NCI-H524 (cell line): ENCODE measurements at places on chromosomes 12 and 14.

DNA sequence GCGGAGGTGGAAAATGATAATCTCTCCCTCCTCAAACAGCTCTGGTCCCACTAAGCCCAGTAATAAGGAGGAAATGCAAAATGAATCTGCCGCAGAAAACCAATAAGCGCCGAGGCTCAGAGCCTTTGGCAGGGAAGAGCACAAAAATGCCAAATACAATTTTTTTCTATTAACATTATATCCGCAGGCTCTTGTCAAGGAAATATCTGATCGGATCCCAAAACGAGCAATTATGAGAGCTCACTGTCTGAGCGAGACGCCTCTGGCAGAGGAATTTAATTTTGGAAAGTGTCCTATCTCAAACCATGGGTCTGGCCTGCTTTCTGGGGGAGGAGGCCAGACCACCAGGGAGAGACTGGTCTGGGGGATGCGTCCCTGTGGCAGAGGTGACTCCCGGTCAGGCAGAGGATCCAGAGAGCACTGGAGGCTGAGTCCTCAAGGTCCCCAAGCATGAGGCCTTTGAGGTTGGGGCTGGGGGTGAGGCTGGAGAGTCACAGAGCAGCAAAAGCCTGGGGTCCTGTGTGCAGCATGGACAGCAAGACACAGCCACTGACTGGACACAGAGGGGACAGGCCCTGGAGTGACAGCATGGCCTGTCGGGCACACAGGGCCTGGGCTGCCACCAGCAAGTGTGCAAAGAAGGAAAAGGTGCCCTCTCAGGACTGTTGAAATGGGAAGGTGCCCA is 342.8 kb upstream of the SFSWAP start:
- DNase-seq = no peak

- no peak for DNase-seq
These were observed 34.2 kb upstream of the NINJ2 start for GRCh38 chr12:697481-697880.

DNA sequence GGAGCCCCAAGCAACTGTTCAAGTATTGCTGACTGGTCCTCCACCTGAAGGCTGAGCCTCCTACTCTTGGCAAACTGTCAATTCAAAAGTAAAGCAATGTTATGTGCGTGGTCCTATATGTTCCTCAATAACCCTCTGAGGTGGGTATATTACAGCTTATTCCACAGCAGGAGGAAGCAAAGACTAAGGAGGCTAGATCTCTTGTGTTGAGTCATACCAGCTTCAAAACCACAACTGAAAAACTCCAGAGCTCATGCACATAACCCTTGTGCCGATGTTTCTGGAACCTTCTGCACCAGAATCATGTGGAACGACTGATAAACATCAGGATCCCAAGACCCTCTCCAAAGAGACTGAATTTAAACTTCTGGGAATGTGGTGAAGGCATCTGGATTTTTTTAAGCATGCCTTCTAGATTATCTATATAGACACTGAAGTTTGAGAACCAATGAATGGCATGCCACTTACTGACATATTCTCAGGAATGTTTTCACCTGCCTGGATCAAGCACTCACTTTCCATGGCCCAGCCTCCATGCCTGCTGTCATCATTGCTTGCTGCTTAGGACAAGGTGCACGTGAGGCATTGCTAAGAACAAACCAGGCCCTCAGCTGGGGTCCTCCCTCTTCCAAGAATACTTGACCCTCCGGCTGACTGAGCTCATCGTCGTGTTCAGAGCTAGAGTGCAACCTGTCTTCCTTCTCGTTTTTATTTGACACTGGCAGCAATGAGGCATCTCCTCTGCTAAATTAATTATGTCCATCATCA is 194.7 kb downstream of the BCL11B start:
- DNase-seq = no peak

DNA sequence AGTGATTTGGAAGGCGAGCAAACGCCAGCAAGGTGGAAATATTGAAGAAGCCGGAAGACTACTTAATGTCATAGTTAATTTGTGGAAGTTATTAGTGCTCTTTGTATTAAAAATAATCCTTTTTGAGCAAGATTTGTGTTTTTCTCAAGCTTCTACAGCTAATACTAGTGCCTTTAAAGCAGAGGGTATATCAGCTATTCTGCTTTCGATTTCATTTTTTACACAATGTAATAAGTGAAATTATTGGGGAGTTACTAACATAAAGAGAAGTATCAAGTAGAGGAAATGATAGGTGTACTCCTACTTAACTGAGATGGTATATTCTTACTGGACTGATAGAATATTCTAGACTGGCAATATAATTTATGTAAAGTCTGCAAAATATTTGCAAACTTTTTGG is 392.4 kb upstream of the DCN start:
- DNase-seq = no peak

DNA sequence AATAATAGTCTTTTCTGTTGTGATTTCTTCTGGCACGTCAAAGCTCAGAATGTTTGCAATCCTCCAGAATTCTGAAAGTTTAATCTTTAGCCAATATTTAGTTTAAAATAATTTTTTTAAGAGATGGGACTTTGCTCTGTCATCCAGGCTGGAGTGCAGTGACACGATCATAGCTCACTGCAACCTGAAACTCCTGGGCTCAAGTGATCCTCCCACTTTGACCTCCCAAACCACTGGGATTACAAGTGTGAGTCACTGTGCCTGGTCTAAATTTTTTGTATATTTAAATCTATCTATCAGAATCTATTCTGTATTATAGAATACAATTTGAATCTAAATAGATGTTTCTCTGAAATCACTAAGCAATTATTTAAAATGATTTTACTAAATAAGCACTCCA is 572.7 kb downstream of the VRK1 start:
- no peak for DNase-seq

DNA sequence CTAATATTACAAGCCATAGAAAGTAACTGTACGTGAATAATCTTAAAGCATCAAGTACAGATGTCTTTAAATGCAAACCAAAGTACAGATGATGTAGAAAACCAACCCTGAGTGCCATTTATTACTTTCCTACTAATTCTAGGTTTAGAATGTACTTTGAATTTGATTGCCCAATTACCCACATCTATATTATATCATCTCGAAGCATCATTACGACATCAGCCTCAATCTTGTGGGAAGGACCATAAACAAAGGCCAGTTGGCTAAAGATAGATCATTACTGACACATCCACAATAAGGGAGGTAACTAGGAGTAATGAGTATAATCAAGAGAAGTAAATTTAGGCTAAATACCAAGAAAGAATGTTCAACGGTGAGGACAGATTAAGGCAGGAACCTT is 478.9 kb downstream of the BCAT1 start:
- no peak for DNase-seq

- no peak for DNase-seq
These were observed 31.1 kb upstream of the BEGAIN start for GRCh38 chr14:100618318-100618693.

GRCh38 chr12:106816231-106816630 is 41.7 kb downstream of the RIC8B start:
- DNase-seq = no peak

- DNase-seq = no peak
These were observed 51.1 kb downstream of the TRAFD1 start for GRCh38 chr12:112176321-112177010.

DNA sequence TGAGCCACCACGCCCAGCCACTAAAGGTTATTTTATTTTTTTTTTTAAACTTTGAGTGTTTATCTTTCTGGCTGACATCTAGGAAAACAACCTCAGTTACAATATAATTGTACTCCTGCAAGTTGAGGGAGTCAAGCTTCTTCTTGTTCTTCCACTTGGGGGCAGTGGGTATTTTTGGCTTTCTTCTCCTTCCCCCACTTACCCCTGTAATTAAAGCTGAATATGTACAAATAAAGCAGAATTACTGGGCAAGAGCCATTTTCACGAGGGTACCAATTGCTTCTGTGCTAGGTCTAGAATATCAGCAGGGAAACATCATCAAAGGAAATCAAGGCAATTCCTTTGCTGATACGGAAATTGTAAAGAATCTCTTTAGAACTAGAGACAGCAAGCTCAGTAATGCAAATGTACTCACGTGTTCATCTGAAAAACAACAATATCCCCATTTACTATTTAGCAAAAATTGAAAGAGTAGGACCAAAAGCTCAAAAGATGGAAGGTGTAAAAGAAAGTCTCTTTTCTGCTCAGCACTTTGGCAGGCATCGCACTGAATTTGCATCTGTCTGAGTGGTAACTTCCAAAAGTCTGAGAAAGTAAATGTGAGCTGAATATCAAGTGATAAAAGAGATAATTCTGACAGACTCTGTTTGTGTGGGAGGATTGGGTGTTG is 72.8 kb downstream of the TAOK3 start:
- no peak for DNase-seq

DNA sequence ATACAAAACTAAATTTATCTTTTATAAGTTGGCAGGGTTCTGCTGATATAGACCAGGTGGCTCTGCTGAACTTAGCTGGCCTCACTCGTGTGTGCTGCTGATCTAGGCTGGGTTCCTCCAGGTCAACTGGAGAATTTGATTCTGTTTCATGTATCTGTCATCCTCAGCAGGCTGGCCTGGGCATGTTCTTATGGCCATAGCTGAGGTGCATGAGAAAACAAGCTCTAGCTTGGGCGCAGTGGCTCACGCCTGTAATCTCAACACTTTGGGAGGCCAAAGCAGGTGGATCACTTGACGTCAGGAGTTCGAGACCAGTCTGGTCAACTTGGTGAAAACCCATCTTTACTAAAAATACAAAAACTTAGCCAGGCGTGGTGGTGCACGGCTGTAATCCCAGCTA is 24.3 kb upstream of the BCL2L14 start:
- no peak for DNase-seq

DNA sequence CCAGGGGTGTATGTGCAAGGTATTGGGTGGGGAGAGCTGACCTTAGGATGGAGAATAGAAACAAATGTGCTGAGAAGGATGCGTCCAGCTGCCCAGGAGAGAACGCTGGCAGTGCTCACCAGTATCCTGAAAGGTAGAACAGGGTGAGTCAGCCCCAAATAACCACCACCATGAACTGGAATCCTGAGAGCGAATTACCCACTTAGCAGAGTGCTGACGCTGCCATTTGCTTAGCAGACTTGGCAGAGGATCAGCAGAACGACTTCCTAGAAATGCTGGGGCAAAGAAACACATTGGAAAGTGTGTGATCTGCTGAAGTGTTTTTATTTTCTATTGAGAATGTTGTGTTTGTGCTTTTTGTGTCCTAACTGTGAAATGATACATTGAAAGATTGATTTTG is 213.6 kb downstream of the ADGRD1 start:
- no peak for DNase-seq

DNA sequence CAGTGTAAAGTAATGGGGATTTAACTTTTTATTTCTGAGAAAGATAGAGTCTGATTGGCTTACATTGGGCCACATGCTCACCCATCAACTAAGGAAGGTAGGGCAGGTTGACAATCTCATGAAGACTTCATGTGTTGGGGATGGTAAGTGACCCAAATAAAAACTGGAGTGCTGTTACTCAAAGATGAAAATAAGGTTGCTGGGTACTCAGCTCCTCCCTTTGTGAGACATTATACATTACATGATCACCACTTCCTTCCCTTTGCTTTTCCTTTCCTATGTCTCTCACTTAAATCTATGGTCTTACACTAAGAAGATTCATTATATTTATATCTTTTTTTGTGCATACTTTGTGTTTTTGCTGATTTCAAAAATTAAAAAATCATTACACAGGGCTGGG is 224.0 kb upstream of the PLXNC1 start:
- DNase-seq = no peak

GRCh38 chr14:83958359-83958758 is 1571.6 kb upstream of the FLRT2 start:
- no peak for DNase-seq

DNA sequence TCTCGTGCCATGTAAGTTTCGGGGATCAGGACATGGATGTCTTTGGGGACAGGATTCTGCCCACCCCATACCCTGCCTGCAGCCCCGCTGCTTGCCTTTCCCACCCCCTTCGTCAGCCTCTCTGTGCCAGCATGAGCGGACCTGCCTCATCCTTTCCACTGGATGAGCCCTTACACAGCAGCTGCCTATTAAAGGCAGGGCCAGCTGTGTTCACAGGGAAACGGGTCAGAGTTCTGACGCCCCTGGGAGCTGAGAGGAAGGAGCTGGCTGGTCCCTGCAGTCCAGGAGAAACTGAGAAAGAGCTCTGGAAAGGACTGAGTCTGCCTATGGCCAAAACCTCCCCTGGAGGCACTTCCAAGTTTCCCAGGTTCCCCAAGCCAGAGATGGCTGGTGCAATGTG is 83.5 kb upstream of the NCOR2 start:
- DNase-seq = peak; percentile 67

GRCh38 chr14:84375235-84375634 is 1154.7 kb upstream of the FLRT2 start:
- no peak for DNase-seq

DNA sequence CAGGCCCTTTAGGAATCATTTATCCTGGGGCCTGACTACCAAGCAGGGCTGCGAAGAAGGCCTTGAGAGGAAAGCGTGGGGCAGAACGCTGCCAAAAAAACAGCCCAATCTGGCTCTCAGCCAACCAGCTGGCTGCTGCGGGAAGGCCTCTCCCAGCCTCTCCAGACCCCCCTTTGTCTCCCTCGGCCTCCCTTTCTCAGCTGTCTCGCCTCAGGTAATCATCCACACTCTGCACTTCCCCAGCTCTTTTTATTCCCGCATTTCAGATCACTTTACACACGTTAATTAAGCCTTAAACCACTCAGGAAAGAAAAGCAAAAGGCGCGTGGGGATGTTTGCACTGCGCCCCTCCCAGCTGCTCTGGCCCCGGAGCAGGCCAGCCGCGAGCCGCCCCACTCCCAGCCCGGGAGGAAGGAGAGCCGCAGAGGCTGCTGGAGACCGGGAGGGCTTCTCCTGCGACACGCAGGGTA is 208.2 kb upstream of the FOXN3 start:
- peak; percentile 96 for DNase-seq
